ENCODE measurements at places on chromosomes 3 and 15. TPM values are rescaled to one million over a fixed set of nuclear protein-coding genes. Genes with fewer than 3 reads are reported as not detected.
A peak's percentile ranks its signal among the peaks of the same experiment; 100 is the strongest.

DNA sequence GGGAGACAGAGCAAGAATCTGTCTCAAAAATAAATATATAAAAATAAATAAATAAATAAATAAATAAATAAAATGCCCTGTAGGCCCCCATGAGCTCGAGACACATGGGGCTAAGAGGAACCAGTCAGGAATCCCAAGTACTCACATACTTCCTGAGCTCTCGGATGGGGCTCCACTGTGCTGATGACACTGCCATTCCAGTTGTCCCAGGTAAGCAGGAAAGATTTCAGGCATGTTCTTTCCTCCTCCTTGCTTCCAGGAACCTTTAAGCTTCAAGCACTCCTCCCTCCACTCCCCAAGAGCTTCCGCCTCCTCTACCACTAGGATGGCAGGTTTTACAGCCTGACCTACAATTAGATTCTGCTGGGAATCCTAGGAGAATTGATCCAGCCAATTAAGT is 113.4 kb downstream of the SLC49A4 start:
- no peak overlapping the region for H3K4me3 ChIP-seq
- H3K4me1 ChIP-seq: no peaks in the 10 kb centered on the region
- no peak overlapping the region for H3K27ac ChIP-seq
- no peak for DNase-seq
- H3K27me3 ChIP-seq: peaks cover 25% of the 10 kb centered on the region
- no peaks in the 10 kb centered on the region for H3K36me3 ChIP-seq

DNA sequence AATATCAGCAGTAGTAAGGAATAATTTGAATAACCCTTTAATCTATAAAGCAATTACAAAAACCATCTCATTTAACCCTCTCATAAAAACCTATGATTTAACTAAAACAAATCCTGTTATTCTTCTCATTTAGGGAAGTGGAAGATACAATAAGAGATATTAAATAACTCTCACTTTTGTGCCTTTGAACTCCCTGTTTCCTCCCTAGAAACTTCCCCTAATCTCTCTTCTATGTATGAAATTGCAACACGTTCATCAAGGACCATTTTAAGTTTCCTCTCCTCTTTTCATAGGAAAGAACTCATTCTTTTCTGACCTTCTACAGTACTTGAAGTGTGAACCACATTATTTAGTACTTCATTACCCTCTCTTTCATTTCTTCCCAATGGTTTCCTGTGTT is 18.8 kb upstream of the FAM81A start:
- H3K27ac ChIP-seq: no peak overlapping the region
- H3K36me3 ChIP-seq: no peaks in the 10 kb centered on the region
- H3K4me1 ChIP-seq: peaks cover 17% of the 10 kb centered on the region
- no peak overlapping the region for H3K4me3 ChIP-seq
- DNase-seq: no peak
- no peaks in the 10 kb centered on the region for H3K27me3 ChIP-seq

- DNase-seq: no peak
- peak overlapping the region; percentile 34 for H3K27ac ChIP-seq
- H3K27me3 ChIP-seq: no peaks in the 10 kb centered on the region
- H3K4me1 ChIP-seq: peaks cover 46% of the 10 kb centered on the region
These were observed 56.5 kb downstream of the HEG1 start for GRCh38 chr3:124999317-124999716.

DNA sequence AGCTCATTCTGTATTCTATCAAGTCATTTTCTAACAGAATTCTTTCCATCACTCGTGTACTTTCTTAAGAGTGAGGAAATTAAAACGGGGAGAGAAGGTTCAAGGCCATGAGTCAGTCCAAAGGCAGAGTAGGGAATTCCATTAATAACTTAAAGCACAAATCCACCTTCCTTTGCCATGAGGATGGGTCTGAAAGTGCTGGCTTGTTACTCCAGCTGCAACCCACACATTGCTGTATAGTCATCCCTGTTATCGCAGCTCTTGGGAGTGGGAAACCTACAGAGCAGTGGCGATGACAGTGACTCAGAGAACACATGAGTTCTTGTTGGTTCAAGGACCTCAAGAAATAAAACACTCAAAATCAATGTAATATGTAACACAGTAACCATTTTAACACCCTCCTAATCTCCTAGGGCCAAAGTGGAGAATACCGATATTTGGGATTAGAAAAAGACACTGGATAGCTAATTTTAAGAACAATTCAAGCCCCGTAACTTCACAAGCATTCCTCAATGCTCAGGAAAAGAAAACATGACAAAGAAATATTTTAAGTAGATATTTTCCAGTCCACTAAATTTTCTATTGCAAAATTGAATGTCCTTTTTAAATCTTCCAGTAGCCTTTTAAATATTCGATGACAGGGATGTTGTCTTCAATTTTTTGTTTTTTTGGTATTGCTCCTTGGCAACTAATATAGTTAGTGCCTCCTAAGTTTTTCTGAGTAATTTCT is 179.9 kb upstream of the THBS1 start:
- no peaks in the 10 kb centered on the region for H3K4me1 ChIP-seq
- no peak for DNase-seq
- no peak overlapping the region for H3K27ac ChIP-seq
- no peaks in the 10 kb centered on the region for H3K27me3 ChIP-seq

- no peak for DNase-seq
- no peak overlapping the region for H3K27ac ChIP-seq
- no peak overlapping the region for H3K4me3 ChIP-seq
These were observed 57.5 kb upstream of the ZBED2 start for GRCh38 chr3:111652492-111653180.

- H3K27me3 ChIP-seq: no peaks in the 10 kb centered on the region
- no peak overlapping the region for H3K4me3 ChIP-seq
- no peaks in the 10 kb centered on the region for H3K36me3 ChIP-seq
- H3K27ac ChIP-seq: no peak overlapping the region
These were observed 8.2 kb downstream of the SLC27A2 start for GRCh38 chr15:50190166-50190570.

GRCh38 chr3:107965136-107965655 is 125.6 kb downstream of the CD47 start:
- H3K36me3 ChIP-seq: no peaks in the 10 kb centered on the region
- H3K4me3 ChIP-seq: no peak overlapping the region
- no peak overlapping the region for H3K27ac ChIP-seq
- H3K27me3 ChIP-seq: no peaks in the 10 kb centered on the region
- no peaks in the 10 kb centered on the region for H3K4me1 ChIP-seq

DNA sequence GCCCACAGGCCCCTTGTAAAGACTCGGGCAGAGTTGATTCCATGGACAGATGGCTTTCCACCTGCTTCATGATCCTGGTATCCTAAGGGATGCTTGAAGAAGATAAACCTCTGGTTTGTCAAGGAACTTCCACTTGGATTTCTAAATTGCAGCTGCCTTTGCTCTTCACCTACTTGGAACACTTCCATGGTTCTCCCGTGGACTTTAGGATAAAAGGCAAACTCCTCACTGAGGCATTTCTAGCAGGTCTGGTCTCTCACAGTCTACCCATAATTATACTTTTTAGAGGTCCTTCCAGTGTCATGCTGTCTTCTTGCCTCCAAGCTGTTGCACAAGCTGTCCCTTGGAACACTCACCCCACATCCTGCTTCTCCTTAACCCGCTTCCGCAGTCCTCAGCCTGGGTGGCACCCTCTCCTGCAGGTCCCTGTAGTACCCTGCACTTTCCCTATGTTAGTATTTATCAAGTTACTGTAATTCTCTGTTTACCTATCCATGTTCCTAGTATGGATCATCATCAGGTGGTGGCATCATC is 12.7 kb downstream of the TLNRD1 start:
- peaks cover 6% of the 10 kb centered on the region for H3K4me1 ChIP-seq
- H3K4me3 ChIP-seq: no peak overlapping the region
- no peaks in the 10 kb centered on the region for H3K36me3 ChIP-seq

DNA sequence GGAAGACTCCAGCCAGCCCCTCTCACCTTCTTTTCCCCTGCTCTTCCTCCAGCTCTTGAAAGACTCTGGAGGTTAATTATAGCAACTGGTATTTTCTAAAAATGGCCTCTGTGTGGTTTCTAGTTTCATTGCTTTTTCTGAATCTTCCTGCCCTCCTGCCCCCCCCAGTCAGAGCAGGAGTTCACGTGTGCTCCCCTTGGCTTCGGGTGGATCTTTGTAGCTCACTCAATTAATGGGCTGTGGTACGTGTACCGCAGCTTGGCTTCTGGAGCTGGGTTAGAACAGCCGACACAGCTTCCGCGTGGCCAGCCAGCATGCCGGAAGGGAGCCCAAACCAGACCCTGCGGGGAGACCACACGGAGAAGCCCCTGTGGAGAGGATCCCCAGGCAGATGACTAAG is 31.5 kb downstream of the TM2D3 start:
- H3K27me3 ChIP-seq: no peaks in the 10 kb centered on the region
- no peak for DNase-seq
- H3K4me3 ChIP-seq: no peak overlapping the region
- no peaks in the 10 kb centered on the region for H3K4me1 ChIP-seq

DNA sequence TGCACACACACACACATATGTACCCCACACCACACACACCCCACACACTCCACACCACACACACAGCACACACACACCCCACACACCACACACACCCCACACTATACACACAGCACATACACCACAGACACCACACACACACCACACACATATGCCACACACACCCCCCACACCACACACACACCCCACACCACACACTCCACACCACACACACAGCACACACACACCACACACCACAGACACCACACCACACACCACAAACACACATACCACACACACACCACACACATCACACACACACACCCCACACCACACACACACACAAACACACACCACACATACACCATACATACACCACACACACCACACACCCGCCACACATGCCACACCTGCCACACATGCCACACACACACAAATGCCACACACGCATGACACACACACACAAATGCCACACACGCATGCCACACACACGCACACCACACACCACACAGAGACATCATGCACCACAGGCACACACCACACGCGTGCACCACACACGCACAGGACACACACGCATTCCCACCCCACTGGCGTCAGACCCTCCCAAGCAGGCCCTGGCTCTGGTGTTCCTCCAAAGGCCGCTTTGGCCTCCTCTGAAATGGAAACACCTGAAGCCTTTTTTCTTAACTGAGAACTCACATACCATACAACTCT is 15.7 kb downstream of the CHST13 start:
- no peaks in the 10 kb centered on the region for H3K36me3 ChIP-seq
- H3K27me3 ChIP-seq: peaks cover 16% of the 10 kb centered on the region
- H3K27ac ChIP-seq: peak overlapping the region; percentile 68
- peaks cover 17% of the 10 kb centered on the region for H3K4me1 ChIP-seq
- peak; percentile 69 for DNase-seq

DNA sequence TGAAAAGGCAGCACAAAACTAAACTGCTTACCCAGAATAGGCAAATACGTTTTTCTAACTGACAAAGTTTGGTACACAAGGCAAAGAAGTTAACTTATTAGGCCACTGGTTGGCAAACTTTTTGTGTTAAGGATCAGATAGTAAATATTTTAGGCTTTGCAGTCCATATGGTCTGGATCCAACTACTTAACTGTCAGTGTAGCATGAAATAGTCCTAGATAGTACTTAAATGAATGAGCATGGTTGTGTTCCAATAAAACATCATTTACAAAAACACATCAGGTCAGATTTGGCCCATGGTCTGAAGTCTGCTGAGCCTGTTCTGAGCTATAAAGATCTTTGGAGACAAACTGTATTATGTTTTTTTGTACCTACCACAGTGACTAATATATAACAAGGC is 136.9 kb downstream of the PCCB start:
- no peaks in the 10 kb centered on the region for H3K4me1 ChIP-seq
- no peak overlapping the region for H3K4me3 ChIP-seq
- no peaks in the 10 kb centered on the region for H3K36me3 ChIP-seq
- H3K27me3 ChIP-seq: no peaks in the 10 kb centered on the region
- no peak for DNase-seq

DNA sequence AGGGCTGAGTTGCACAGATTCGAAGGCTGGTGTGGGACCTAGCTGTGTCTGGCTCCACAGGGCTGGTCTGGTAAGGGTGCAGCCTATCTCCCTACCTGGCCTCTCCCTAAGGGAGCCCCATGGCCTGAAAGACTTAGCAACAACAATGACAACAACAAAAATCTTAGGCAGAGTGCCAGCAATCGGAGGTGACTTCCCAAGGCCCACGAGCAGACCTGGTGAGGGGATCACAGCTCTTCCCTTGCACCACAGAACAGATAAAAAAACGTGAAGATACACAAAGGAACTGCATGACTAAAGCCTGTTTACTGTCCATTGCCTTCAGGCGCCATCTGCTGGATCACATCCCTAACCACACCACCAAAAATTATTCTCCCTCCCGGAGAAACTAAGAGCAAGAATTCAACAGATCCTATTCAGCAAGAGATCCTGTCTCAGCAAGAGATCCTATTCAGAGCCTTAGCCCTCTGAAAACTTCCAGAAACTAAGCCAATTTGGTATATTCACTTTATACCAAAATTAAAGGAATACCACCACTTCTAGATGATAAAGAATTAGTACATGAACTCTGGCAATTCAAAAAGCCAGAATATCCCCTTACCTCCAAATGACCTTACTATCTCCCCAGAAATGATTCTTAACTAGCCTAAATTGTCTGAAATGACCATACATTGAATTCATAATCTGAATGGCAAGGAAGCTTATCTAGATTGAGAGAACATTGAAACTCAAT is 24.1 kb upstream of the OR5K4 start:
- H3K27me3 ChIP-seq: no peaks in the 10 kb centered on the region
- H3K36me3 ChIP-seq: no peaks in the 10 kb centered on the region
- H3K4me1 ChIP-seq: no peaks in the 10 kb centered on the region
- H3K4me3 ChIP-seq: no peak overlapping the region

DNA sequence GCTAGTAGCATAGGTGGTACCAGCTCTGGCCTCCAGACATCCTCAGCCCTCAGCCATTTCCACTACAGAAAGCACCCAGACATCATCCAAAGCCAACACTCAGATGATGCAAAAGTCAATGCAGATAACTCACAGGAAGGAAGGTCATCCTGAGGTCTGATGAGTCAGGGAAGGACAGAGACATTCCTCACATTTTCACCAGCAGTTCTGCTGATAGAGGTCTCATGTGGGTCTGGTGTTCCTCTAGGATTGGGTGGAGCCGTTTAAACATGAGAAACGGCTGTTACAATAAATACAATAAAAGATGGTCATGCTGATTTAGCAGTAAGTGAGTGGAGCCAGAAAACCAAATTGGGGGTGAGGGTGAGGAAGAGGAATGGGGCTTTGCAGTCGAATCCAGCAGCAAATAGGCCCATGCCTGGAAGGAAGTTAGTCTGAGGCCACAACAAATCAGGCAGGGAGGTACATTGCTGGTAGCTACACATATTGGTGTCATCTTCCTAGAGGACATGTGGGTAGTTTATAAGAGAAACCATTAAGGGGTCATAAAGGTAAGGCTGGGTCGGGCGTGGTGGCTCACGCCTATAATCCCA is 33.3 kb upstream of the FLNB start:
- H3K4me3 ChIP-seq: no peak overlapping the region
- H3K27ac ChIP-seq: no peak overlapping the region
- DNase-seq: no peak
- H3K36me3 ChIP-seq: no peaks in the 10 kb centered on the region
- no peaks in the 10 kb centered on the region for H3K4me1 ChIP-seq

- H3K27me3 ChIP-seq: peaks cover 12% of the 10 kb centered on the region
- DNase-seq: peak; percentile 54
These were observed 3.0 kb downstream of the MEIS2 start for GRCh38 chr15:37097144-37097919.

Gene CYP11A1
- polyA plus RNA-seq: 1.7 TPM

Gene TMEM207
- polyA plus RNA-seq: not detected

Gene TRIM42
- not detected for polyA plus RNA-seq

Gene KBTBD13
- not detected for polyA plus RNA-seq

Gene DUOX2
- 0.10 TPM for polyA plus RNA-seq

Gene DNAJA4
- polyA plus RNA-seq: 7.2 TPM
